ENCODE measurements at places on chromosomes 11 and 22. TPM values are rescaled to one million over a fixed set of nuclear protein-coding genes. Genes with fewer than 3 reads are reported as not detected.
A peak's percentile ranks its signal among the peaks of the same experiment; 100 is the strongest.

The PHOX2A gene
- not detected for total RNA-seq

The CCDC34 gene
- 10.2 TPM for total RNA-seq

The PRR33 gene
- not detected for total RNA-seq

The CLDN5 gene
- 38.9 TPM for total RNA-seq

The KCNA4 gene
- total RNA-seq, result not detected

The MRPL16 gene
- total RNA-seq, result 40.1 TPM

The MISFA gene
- total RNA-seq, result 5.9 TPM

The CASP5 gene
- not detected for total RNA-seq

The CWC15 gene
- 58.5 TPM for total RNA-seq

The CHRDL2 gene
- 3.2 TPM for total RNA-seq

- no peak for DNase-seq
Observed at GRCh38 chr22:32052936-32053791, 10.1 kb downstream of the SLC5A1 start.

GRCh38 chr11:61616434-61616833 is 35.6 kb upstream of the SYT7 start:
- no peak for DNase-seq

DNA sequence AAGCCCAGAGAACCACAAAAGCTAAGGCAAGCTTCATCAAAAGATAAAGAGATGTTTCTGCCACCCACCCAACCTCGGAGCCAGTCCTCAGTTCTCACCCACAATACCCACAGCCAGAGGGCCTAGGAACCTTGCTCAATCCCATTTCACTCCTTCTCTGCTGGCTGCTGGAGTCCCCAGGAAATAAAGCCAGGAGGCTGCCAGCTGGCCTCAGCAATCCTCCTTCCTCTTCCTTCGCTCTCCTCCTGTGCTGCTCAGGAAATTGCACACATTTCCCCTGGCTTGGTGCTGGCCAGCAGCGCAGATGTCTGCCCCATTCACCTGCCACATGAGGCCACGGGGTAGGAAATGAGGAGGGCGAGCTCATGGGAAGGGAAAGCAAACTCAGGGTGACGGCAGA is 91.8 kb upstream of the LDLRAD3 start:
- DNase-seq, result no peak

GRCh38 chr11:61369372-61370348 is 7.5 kb downstream of the TMEM138 start:
- peak; percentile 78 for DNase-seq

- DNase-seq, result no peak
Observed at GRCh38 chr22:37525073-37525745, 6.0 kb upstream of the CARD10 start.

DNA sequence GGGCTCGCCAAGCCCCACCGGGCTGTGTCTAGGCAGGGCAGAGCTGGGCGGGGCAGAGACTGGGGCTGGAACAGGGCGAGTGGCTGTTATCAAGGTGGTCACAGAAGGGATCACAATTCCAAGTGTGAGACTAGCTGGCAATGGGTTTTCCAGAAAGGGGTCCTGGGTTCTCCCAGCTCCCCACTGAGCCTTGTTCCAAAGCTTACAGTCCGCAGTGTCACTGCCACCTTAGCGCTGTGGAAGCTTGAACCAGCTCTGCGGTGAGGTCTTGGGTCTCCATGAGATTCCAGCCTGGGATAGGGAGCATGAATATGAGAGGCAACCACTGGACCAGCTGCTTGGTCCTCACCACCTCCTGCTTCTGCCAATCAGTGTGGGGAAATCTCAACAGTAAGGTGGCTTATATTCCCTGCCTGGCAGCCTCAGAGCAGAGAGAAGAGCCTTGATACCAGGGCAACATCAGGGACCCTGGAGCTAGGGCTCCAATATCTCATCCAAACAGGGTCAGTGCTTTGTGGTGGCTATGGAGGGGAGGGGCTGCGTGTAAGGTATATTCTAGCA is 831 bp downstream of the CD44 start:
- no peak for DNase-seq

DNA sequence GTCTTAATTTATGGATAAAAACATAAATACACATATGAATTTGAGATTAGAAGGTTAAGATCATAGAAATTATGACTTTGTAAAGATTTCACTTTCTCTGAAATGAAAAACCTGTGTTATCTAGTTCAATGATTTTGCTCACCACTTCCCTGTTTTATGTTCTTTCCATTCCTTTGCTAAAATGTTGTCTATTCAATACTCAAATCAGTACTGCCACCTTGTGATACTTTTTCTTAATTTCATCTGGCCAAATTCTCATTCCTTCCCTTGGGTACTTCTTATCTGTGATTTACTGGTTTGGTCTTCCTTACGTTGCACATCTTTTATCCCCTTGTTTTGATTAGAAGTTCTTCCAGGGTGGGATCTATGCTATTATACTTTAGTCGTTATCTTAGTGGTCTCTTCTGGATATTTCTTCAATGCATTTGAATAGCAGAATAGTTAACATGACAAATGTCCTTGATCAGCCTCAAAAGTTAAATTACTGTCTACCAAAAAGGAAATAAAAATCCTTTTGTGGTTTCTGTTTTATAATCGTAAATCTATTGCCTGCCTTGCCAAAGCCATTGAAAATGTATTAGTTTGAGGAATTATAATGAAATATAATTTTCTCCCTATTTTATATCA is 197.0 kb downstream of the PGR start:
- no peak for DNase-seq

- peak; percentile 18 for DNase-seq
Observed at GRCh38 chr22:49325531-49326395, 501.9 kb downstream of the BRD1 start.

DNA sequence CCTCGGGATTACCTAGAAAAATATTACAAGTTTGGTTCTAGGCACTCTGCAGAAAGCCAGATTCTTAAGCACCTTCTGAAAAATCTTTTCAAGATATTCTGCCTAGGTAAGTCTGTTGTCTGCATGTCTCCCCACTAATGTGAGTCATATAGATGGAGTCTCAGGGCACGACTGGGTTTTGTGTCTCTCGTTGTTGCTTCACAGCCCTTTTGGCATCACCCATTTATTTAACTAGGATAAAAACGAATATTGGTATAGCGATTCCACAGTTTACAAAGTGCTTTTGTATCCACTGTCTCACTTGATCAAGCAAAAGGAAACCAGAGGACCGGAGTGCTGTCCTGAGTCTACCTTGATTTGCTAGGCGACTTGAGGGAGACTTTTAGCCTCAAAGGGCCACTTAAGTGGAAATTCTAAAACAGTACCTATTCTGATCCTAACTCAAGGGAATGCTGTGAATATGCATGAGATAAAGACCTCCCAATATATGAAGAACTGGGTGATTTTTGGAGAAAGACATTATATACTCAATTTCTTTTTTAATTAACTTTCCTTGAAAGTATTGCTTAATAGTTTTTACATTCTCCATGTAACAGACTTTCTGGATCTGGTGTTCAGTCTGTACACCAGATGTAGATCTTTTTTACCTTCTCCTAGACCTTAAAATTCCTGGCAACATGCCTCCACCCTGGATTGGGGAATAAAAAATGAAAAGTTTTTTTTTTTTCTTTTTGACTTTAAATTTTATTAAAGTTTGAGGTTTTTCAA is 590 bp downstream of the NNMT start:
- no peak for DNase-seq

DNA sequence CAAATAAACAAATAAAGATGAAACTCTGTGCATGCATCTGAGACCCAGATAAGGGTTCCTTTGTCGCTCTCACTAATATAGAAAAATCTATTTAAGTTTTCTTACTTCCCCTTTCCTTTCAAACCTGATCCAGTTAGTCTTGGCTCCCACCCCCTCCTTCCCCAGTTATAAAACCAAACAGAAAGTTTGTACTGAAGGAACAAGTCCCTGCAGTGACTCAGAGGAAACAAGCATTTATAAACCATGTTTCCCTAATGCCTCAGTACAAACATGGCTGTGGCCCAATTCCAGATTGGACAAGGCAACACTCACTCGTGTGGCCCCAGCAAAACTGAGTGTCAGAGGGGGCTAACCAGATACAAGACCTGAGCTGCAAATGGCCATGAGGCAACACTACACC is 65.5 kb upstream of the ARHGAP20 start:
- DNase-seq, result no peak

- no peak for DNase-seq
Observed at GRCh38 chr11:1771273-1771672, 7.5 kb upstream of the CTSD start.

GRCh38 chr11:33475993-33476392 is 218.8 kb downstream of the HIPK3 start:
- DNase-seq, result peak; percentile 77

GRCh38 chr11:95599959-95600586 is 189.5 kb downstream of the FAM76B start:
- no peak for DNase-seq

- DNase-seq, result no peak
Observed at GRCh38 chr22:48427731-48428211, 1399.9 kb downstream of the BRD1 start.

- no peak for DNase-seq
Observed at GRCh38 chr11:112498701-112499100, 238.0 kb upstream of the PLET1 start.

DNA sequence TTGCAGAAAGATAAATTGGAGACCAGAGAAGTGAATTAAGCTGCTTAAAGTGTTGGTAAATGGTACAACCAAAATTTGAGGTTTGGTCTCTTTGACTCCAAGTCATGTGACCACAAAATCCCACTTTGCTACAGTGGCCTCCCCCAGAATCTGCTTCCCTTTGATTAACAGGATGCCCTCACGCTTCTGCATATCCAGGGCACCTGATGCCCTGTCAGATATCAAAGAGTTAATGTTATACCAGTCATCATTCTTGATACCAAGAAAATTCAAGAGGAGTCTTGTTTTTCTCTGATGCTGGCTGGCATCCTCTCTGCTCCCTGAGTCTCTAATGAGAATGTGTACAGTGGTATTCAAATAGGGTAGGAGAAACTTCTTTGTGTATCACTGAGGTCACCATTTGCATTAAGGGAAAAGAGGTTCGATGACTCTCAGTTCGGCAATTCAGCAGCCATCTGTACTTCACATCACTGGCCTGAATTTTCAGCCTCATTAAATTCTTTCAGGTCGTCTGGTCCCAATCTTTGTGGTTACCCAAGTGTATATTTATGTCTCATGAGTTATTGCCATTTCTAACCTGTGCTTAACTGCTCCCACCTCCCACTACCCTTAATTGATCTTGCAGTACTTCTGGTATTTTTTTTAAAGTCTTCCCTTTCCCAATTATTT is 73.9 kb downstream of the BDNF start:
- DNase-seq, result no peak

- DNase-seq, result no peak
Observed at GRCh38 chr11:11427140-11427539, 74.1 kb upstream of the CSNK2A3 start.
